T-helper 22 cell (primary cell): ENCODE measurements at places on chromosomes 11 and 22.

DNA sequence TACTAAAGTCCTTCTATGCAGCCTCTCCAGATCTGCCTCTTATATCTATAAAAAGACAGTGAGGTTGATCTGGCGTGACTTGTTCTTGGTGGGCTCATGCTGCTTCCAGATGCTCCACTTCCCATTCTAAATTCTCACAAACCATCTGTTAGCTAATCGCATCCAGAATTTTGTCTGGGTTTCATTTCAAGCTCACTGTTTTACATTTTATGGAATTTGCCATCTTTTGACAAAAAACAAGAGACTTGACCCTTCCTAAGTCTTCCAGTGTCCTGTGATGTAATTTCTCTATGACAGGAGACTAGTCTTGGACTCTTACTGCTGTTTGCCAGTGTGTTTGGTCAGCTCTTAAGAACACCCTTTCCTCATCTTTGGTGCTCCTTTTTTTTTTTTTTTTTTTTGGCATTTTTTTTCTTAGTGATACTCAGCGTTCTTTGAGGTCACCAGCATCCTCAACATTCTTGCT lies 23.0 kb downstream of the CRKL start:
- no peak for DNase-seq

- DNase-seq, result no peak
Measured at GRCh38 chr11:113593698-113594308, 112.3 kb downstream of the TMPRSS5 start.

DNA sequence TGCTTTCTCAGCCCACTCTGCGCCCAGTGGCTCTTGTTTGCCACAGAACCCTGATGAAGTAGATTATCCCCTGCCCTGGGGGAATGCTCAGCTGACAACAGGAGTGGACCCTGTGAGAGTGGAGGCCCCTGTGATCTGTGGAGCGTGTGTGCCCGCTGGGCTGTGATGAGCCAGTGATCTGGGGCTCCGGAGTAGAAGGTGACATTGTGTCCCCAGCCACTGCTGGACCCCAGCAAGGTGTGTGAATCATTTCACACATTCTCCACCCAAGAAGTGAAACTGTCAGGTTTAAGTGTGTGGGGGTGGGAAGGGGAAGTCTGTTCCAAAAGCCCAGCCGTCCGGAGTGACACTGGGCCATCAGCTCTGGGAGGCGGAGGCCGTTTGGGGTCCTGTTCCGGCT lies 33.1 kb upstream of the GRAMD4 start:
- no peak for DNase-seq

DNA sequence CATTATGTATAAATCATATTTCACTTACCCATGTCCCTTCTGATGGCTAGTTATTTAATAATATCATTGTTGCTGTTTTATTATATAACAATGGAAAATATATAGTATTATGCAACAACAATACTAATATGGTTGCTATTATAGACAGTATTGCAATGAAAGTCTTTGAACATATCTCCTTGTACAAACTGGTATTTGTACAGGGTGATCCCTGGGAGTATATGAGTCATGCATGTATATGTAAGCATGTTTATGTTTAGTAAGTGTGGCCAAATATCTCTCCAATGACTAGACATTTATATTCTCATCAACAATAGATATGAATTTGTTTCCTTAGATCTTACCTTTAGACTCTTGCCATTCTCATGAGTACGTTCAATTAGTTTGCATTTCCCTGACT lies 55.9 kb downstream of the KCNC1 start:
- DNase-seq, result no peak

GRCh38 chr11:122362381-122362780 lies 246.4 kb upstream of the BLID start:
- DNase-seq, result no peak

DNA sequence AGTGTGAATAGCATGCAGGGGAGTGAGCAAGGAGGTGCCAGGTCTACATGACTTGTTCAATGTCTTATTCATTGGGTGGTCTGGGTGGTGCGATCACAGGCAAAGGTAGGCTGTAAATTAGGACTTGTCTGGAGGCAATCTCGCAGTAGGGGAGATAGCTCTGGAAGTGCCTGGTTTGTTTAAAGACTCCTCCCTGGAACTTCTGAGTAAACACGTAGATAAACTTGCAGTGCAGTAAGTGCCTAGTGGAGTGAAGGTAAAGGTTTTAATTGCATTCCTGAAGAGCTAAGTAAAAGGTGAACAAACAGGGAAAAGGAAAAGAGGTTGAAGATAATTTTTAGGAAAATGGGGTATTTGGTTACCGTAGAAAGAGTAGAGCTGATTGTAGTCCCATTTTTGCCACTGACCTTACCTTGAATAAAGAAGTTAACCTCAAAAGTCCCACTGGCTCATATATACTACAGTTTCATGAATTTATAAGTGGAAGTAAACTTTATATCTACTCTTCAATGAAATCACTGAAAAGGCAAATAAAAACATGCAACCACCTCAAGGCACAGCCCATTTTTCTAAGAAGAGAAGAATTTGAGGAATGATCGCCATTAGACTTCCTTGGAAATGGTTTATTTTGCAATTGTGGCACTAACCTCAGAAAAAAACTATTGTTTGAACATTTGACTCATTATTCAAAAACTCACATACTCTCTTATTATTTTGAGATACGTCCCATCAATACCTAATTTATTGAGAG lies 44.3 kb downstream of the AASDHPPT start:
- no peak for DNase-seq

- no peak for DNase-seq
Measured at GRCh38 chr22:36658900-36659299, 44.7 kb downstream of the CACNG2 start.

DNA sequence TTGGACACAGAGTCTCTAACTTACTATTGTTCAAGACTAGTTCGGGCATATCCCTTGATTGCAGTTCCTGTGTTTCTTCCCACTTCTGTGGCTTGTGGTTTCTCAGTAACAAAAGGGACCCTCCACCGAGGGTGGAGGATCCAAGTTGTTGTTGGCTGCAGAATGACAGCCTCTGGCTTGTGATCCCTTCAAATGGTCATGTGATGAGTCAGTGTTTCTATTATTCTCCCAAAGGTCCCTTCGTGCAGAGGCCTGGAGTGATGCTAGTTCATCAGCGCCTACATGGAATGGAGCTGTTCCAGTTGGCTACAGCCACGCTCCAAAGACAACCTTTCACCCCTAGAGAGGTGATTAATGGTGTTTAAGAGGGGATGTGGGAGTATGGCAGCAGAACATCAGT lies 2.6 kb upstream of the VWCE start:
- no peak for DNase-seq

DNA sequence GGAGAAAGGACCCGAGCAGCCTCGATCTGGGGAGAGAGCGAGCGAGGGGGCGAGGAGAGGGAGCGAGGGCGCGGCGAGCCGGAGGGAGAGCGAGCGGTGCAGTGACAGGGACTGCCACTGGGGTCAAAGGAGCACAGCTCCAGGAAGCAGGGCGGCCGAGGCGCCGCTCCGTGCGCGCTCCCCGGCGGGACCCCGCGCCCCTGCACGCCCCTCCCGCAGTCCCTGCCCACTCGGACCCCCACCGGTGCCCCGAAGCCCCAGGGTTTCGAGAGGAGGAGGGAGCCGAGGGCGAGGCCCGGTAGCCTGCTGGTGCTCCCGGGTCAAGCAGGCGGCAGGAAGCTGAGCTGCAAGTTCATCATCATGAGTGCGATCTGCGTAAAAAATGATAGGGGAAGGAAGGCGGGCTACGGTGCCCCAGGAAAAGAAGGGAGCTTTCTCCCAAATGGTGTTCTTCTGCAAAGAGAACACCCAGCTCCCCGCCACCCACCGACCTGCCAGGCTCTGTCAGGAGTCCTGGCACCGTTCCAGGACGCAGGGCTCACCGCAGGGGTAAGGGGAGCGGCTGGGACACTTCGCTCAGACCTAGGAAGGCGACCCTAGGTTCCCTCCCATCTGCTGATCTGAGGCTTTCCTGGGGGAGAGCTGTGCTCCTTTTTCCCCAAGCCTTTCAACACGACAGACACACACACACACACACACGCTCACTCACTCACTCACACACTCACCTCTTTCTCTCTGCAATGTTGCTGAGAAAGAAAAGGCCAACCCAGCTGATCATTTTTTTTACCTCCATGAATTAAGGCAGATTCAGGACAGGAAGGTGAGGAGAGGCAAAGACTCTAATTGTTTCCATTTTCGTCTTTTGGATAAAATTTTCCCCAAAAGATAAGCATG lies at the start of gene MPPED2:
Gene MPPED2, minus strand, starts transcription at position 103 of the 894 bp plus-strand sequence. CDS start 5,980 bp downstream, outside the sequence.
- DNase-seq, result no peak

DNA sequence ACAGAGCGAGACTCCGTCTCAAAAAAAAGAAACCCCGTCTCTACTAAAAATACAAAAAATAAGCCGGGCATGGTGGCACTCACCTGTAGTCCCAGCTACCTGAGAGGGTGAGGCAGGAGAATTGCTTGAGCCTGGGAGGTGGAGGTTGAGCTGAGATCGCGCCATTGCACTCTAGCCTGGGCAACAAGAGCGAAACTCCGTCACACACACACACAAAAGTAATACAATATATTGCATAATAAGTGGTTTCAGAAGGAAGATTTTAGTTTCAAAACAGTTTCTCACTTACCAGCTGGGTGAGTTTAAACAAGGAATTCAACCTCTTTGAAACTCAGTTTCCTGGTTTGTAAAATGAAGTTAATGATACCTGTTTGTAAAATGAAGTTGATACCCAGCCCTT lies 32.7 kb upstream of the HTR3A start:
- no peak for DNase-seq

- DNase-seq, result no peak
Measured at GRCh38 chr11:118010738-118011461, 24.7 kb downstream of the IL10RA start.

DNA sequence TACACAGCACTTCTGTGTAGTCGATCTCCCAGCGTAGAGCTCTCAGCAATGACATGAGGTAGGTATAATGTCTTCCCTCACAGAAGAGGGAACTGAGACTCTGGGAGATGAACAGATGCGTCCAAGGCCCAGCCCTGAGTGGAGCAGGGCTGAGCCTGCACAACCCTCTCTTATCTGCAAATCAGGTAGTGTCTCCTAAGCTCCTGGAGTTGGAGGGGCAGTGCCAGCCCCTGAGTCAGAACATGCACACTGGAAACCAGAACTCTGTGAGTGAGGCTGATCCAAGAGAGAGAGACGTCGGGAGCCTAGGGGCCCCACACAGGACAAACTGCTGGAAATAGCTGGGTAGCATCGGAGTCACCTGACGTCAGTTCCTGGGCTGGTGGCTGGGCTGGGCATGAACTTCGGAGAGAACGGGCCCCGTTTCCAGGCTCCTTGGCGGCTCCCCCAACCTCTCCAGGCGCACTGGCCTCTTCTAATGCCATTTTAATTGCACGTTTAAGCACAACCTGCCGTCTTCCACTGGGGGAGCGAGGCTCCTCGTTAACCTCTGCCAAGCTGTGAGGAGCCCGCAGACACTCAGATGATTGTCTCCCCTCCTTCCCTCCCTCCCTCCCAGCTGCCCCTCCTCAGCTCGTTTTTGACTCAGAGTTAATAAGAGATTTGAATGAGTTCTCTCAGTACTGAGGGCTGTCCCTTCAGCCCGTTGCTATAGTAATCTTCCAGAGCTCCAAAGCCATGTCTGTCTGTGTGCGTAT lies 191.2 kb upstream of the TBCEL start:
- no peak for DNase-seq

DNA sequence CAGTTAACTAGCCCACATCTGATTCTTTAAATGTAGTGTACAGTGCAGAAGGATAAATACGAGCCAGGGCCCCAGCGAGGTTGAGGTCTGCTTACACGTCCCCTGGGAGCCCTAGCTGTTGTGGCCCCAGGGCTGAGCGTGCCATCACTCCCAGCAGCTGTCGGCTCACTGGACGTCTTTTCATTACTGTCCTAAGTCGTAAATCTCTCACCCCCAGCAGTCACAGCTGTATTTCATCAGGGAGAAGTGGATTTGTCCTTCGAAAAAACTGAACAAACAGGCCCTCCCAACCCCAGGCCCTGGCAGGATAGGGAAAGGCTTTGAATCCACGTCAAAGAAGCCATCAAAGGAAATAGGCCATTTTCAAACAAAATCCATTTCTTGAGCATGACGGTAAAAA lies 110.4 kb upstream of the CSNK2A3 start:
- DNase-seq, result no peak

DNA sequence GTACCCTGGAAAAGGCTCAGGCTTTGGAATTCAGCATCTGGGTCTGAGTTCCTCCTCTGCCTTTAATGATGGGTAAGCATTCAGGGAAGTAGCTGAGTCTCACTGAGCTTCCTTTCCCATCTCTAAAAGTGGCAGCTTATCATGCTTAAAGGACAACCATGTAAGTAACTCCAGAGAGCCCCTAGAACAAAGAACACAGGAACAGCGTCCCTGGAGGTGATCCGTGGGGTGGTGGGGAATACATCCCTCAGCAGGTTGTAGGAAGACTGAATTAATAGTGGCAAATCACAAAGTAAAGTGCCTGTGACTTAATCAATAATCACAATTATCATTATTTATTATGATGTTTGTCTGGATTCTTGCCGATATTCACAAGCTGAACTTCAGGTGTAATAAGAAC lies 114.7 kb upstream of the ISX start:
- DNase-seq, result no peak

DNA sequence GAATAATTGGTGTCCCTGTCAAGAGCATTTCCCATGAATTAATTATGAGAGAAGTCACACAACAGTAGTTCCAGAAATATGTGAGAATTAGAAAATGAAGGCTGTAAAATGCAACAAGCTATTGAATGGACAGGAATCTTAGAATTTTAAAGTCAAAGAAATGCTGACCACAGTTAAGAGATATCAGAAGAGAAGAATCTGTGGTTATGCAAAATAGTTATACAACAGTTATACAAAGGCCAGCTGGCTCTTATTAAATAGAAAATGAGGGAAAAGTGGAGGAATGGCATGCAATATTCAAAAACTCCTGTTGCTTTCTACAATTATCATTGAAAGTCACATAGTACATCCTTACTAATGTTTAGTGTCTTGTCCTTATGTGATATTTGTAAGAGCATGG lies 27.4 kb downstream of the CASP12 start:
- DNase-seq, result no peak

DNA sequence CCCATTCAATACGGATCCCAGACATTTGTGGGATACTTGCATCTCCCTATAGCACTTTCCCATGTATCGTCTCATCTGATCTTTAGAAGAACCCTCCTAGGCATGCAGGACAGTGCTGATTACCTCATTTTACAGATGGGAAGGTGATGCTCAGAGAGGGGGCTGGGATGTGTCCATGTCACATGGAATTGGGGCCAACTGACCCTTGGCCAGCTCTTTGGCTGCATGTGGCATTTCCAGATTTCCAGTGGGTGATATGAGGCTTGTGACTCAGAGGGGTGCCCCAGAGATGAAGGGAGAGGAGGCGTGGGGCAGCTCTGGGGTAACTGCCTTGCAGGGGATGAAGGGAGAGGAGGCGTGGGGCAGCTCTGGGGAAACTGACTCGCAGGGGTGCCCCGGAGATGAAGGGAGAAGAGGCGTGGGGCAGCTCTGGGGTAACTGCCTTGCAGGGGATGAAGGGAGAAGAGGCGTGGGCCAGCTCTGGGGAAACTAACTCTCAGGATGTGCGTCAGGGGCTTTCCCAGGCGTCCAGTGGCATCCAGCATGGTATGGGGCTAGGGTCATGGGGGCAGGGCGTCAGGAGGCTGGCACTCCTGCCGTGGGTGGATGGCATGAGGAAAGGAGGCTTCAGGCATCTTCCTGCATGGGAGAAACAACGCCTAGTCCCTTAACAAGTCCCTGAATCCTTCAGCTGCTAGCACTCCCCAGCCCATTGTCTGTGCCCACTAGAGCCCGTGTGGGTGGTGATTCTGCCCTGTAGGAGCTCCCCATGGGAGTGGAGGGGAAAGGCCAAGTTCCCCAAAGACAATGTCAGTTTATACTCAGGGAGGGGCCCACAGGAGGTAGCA lies 11.9 kb upstream of the CERK start:
- no peak for DNase-seq

GRCh38 chr11:134043821-134044420 lies 25.0 kb upstream of the JAM3 start:
- DNase-seq, result no peak
